ENCODE measurements at places on chromosomes 2 and 18.

- DNase-seq: no peak
These were observed 686.2 kb upstream of the FSHR start for GRCh38 chr2:49840428-49840975.

DNA sequence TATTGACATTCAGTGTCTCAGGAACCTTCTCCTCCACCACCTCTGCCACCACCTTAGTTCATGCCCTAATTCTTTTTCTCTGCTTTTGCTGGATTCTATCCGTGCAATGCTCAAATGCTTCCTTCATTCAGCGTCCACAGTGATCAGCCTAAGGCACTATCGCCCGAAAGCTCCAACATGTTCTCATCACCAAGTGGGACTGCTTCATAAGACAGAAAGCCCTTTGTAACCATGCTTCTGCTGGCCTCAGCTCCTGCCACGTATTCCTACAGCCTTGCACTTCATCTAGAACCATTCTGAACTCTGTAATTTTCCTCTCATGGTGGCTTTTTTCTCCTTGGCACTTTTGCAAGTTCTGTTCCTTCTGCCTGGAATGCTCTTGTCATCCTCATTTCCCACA is 222.9 kb downstream of the HNMT start:
- DNase-seq: no peak

GRCh38 chr18:36752929-36753865 is 75.6 kb downstream of the TPGS2 start:
- DNase-seq: no peak

DNA sequence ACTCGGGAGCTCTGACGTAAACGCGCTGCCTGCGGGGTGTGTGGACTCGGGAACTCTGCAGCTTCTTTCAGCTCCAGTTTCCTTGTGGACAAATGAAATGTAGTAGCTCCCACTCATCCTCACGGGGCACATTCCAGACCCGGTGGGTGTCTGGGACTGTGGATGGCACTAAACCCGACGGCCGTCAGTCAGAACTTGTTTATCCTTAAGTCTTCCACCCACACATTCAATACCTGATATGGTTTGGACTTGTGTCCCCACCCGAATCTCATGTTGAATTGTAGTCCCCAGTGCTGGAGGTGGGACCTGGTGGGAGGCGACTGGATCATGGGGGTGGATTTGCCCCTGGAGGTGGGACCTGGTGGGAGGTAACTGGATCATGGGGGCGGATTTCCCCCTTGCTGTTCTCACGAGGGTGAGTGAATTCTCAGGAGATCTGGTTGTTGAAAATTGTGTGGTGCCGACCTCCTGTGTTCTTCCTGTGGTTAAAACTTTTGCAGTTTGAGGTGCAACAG is 81.2 kb upstream of the SNTG2 start:
- DNase-seq: no peak

- no peak for DNase-seq
These were observed 111.1 kb upstream of the CAB39 start for GRCh38 chr2:230601510-230601909.

DNA sequence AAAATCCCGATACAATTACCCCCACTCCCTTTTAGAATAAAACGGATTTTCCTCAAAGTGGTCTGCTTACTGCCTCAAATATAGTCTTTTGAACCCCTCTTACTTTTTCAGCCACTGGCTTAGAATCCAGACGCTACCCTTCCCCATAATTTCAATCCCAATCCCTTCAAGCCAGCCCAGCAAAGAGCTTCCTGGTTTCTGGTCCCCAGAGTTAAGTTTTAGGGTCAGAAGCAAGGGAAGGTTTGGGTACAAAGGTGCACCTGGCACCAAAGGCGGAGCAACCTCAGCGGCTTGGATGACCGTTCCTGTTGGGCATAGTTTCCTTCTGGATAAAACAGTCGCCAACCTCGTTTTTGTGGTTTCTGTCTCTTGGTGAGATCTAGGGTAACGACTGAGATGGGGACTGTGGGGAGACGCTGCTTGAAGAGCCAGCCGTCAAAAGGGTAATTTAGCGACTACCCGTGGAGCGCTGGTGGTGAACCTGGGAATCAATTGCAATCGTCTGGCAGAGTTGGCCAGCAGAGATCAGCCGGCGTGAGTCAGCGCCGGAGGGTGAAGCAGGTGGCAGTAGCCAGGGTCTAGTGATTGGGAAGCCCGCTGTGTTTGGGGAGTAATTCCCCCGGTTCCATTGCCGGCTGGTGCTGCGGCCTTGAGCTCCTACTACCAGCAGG is 1.6 kb downstream of the FEV start:
- no peak for DNase-seq
